ENCODE measurements at places on chromosomes 3 and 15.

DNA sequence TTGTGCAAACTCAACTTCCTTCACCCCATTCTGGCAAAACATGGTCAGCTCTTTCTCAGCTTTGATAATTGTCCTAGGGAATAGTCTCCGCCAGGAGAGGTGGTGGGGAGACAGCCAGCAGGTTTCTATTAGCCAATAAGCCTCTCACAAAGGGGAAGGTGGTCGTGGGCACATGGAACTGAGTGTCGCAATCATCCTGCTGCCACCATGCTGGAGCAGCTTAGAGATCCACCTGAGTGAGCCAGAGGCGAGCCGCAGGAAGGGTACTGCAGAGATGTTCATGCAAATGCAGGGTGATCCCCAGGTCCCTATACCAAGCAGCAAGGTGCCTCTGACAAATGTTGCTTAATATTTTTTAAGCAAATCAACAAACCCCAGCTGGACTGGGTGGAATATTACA, 182.8 kb downstream of the RORA start:
- no peak for DNase-seq

GRCh38 chr15:73583544-73583943, 49.6 kb downstream of the NPTN start:
- DNase-seq, result no peak

GRCh38 chr3:69659180-69659910, 79.9 kb upstream of the MITF start:
- DNase-seq, result no peak

- no peak for DNase-seq
These were observed 393.0 kb downstream of the IGSF11 start for GRCh38 chr3:118641608-118642007.

All from activated CD4-positive, alpha-beta T cell treated with anti-CD3 and anti-CD28 coated beads for 48 hours (primary cell).